ENCODE measurements at places on chromosomes 12 and 14.

DNA sequence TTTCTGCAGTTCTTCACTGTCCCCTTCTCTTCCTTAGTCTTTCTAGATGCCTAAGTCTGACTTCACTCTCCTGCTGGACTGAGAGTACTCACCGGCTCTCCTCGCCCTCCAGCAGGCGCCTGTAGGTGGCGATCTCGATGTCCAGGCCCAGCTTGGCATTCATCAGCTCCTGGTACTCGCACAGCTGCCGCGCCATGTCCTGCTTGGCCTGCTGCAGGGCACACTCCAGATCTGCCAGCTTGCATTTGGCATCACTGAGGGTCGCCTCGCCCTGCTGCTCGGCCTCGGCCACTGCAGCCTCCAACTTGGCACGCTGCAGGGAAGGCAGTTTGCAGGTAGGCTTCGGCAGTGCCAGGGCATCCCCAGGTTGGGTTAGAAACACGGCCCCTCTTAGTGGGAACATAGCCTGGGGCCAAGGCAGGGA, 5.2 kb downstream of the KRT84 start:
- DNase-seq: no peak

- no peak for DNase-seq
Observed at GRCh38 chr12:16184681-16185080, 92.8 kb downstream of the SLC15A5 start.

DNA sequence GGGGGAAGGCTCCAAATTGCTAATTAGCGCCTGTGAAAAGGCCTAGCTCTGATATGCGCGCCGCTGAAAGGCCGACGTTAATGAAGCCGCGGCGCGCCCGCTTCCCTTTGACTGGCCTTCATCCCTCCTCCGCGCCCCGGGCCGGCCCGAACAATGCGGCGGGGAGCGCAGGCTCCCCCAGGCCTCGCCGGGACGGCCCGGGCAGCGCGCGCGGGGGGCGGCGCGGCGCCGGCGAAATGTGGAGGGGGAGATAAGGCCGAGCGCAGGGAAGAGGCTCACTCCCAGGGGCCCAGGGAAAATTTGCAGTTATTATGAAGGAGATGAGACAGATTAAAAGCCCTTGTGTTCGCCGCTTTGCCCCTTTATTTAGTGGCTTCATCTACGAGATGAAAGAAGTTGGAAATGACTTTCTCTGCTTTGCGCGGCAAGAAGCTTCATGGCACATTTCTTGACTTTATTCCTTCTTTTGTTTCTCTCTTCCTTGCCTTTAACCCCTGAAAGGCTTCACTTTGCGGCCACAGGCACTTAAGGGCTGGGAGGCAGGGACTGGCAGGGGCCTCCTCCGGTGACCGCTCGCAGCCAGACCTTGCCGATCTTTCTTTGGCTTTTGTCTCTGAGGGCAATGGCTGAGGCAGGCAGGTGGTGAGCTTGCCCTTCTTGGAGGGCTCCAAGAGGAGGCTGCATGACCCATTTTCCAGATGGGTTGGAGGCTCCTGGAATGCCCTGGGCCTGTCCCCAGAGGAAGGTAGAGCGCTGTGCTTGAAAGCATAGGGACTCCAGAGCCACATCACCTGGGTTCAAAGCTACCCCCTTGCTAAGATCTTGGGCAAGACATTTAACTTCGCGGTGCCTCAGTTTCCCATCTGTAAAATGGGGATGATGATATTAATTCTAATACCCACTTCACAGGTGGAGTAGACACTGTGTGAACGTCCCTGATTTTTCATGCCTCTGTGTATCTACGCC, 12.7 kb upstream of the GPATCH2L start:
- no peak for DNase-seq

GRCh38 chr12:52540531-52540930, 12.4 kb downstream of the KRT71 start:
- DNase-seq: no peak

DNA sequence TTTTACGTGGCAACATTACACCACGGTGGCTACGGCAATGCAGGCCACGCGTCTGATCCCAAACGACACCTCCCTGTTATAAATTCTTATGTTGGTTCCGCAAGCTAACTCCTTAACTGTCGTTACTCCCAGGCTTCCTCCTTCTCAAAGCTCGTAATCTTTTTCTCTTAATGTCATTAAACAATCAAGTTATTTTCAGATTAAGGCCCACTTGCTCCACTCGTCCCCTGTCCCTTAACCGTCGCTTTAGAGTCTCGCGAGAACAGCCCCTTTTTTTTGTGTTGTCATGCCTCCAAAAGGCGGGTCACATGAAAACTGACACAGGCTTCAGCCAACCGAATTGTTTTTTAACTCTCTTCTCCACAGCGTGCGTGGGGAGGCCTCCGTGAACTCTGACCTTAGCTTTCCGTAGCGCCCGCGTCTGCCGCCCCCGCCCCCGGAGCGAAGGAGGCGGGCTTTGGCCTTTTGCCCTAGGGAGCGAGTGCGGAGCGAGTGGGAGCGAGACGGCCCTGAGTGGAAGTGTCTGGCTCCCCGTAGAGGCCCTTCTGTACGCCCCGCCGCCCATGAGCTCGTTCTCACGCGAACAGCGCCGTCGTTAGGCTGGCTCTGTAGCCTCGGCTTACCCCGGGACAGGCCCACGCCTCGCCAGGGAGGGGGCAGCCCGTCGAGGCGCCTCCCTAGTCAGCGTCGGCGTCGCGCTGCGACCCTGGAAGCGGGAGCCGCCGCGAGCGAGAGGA, at the start of gene CAND1:
TSS of gene CAND1 (plus strand) at position 463 of the 737 bp plus-strand sequence. CDS start 360 bp downstream, outside the sequence.
- DNase-seq: peak; percentile 93

Measured in stimulated activated CD4-positive, alpha-beta T cell treated with anti-CD3 and anti-CD28 coated beads, TNF-alpha, amount 100 ng/mL, for 1 hour (primary cell).